NCI-H1092 treated with DMSO at 0.1 percent for 48 hours (cell line): ENCODE measurements at places on chromosomes 4 and X.
A peak's percentile ranks its signal among the peaks of the same experiment; 100 is the strongest.

DNA sequence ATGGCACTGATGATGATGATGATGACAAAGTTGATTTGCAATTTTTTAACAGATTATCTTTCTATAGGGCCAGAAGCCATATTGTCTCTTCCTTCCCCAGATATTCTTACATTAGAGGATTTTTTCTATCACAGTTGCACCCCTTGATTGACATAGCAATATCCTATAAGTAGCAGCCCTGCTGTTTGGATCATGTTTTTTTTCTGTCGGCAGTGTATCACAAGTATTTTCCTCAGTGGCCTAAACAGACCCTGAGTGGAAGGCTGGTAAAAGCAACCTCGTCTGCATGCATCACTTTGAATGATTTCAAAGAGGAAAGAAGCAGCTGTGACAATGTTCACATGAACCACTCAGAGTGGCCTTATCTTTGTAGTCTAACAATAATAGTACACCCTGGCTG, 41.0 kb downstream of the FAT4 start:
- no peak for DNase-seq

GRCh38 chrX:100652266-100652665, 8.3 kb downstream of the SRPX2 start:
- no peak for DNase-seq

DNA sequence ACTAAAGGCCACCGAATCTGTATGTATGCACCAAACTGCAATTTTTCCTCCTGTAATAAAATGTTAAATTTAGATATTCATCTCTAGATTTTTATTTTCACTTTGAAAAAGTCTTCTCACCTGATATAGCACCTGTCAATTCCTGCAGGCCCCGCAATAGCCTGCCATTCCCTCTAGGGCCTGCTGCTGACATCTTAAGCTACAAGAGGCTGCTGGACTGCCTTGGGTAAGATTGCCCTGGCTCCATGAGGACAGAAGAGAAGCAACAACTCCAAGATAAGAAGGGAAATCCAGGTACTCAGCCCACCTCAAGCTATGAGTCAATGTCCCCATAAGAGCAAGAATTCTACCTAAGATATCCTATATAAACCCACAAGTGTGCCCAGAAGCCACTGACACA, 230.2 kb upstream of the AGTR2 start:
- DNase-seq: no peak

DNA sequence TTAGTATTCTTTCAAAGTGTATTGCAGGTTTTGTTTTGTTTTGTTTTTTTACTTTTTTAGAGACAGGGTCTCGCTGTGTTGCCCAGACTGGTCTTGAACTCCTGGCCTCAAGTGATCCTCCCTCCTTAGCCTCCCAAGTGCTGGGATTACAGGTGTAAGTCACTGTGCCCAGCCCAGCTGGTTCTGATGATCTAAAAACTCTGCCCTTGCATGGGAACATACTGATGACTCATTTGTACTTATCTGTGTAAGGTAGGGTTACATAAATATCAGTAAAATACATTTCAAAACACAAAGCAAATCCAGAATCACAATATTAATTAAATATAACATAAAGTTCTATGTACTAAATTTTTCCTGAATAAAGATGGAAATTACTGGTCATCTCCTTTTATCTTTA, 7.4 kb upstream of the SLC9B1 start:
- DNase-seq: no peak

- DNase-seq: peak; percentile 70
Measured at GRCh38 chr4:8041172-8041571, 101.5 kb upstream of the AFAP1 start.

DNA sequence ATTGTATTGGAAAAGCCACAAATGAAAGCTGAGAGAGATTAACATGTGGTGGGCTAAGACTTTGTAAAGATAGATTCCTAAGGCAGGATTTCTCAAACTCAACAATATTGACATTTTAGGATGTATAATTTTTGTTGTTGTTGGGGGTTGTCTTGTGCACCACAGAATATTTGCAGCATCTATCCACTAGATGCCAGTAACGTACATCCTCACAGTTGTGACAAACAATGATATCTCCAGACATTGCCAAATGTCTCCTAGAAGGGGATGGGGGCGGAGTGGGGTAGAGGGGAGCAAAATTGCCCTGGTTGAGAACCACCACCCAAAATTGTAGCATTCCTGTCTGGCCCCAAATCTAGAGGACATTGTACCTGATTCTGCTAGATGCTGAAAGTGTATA, 14.7 kb upstream of the CBR4 start:
- peak; percentile 12 for DNase-seq

DNA sequence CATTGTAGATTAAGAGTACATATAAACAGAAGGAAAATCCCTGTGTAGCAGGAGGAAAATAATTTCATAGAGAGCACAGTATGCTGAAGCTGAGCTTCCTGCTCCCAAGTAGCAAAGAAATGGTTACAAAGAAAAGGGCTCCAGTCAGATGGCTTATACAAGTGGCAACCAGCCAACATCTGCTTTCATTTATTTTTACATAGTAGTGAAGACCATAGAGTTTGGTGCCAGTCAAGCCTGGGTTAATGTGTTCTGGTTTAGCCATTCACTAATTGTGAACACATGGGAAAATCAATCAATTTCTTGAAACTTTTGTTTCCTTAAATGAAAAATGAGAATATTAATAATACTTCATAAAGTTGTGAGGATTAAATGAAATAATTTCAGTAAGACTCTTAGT, 111.3 kb upstream of the ELOVL6 start:
- no peak for DNase-seq

GRCh38 chr4:165077034-165077578, 23.4 kb downstream of the TRIM75 start:
- no peak for DNase-seq

DNA sequence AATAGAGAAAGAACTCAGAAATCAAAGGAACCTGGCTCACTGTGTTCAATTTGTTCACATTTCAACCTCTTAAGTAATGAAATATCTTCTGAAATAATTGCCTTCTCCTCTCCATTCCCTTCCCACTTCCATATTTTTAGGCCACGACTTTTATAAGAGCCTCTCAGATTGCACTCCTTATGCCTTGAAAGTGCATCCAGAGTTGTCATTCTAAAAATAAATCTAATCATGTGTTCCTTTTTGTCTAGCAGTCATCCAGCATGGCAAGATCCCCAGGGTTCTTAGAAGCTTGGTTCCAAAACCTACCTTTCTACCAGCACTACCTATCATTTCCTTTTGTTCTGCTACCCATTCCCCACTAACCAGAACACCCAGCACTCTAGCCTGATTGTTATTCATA, 42.4 kb upstream of the RPA4 start:
- no peak for DNase-seq

DNA sequence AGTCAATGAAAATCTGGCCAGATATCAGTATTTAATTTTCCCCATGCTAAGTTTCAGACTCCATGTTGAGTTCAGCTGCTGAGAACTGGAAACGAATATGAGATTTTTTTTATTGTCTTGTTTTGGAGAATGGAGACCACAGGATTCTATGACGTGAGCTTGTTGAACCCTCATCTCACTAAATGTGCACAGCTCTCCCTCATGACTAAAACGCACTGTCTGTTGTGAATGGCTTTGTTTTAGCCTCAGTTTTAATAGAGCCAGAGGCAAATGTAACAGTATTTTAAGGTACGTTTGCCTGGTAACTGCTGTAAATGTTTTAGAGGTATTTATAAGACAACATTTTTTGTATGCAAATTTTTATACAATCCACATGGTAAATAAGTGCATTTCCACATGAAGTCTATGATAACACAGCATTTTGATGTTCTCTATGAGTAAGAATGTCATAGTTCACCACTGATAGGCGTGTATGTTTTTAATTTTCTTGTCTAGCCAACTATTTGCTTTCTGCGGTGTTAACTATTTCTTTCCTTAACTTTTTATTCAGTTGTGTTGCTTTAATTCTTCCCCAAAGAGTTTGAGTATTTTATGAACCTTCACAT, 1159.3 kb upstream of the TENM3 start:
- no peak for DNase-seq

DNA sequence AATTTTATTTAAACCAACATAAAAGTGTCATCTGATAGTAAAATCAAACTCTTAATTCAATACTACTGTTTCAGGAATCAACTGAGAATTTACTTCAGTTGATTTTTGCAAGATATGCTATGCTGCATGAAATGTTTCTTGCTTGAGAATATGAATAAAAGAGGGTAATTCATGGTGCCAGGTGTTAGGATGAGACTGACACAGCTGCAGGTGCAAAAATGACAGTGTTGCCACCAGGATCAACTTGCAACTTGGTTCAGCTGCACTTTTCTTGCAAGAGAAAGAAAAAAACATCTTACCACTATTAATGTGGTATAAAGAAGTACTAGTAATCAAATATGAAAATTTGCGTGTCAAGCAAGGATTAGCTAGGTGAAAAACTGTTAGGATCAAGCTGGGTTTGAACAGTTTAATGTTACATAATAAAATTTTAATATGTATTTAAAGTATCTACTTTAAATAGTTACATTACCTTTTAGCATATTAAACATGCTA, 49.7 kb downstream of the CHIC2 start:
- DNase-seq: no peak

- no peak for DNase-seq
Measured at GRCh38 chr4:2359591-2360395, 58.7 kb downstream of the ZFYVE28 start.

GRCh38 chr4:42531341-42532030, 125.4 kb downstream of the ATP8A1 start:
- DNase-seq: no peak

DNA sequence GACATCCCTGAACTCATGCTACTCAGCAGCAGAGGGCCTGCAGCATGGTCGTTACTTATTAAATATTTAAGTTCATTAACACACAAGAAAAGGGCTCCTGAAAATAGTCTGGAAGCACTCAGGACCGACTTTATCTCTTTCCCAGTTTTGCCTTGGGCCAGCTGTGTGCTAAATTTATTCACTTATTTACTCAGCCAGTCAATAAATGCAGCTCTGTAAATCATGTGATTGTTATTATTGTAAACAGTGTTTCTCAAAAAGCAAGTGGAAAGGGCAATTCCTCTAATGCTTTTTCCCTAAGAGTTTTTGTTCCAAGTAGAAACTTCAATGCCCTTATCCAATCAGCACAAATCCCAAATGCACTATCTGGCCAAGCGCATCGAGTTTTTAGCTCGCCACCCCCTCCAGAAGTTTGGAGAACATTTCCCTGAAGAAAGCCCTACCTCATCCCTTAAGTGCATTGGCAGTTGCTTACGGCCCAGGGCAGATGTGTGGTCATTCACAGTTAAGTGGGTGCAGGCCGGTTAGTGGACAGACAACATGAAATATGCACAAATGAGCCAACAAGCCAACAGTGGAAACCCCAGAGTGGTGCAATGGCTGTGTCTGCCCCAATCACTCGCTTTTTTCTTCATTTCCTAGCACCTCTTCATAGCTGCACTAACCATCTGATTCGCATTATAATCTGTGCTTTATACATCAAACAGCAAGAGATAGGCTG, 125.8 kb downstream of the SMIM20 start:
- no peak for DNase-seq

GRCh38 chrX:39773923-39774773, 323.6 kb downstream of the BCOR start:
- DNase-seq: no peak

- DNase-seq: no peak
Measured at GRCh38 chr4:157564218-157564617, 343.7 kb downstream of the GRIA2 start.

- DNase-seq: no peak
Measured at GRCh38 chr4:24777536-24778463, 17.6 kb upstream of the SOD3 start.

DNA sequence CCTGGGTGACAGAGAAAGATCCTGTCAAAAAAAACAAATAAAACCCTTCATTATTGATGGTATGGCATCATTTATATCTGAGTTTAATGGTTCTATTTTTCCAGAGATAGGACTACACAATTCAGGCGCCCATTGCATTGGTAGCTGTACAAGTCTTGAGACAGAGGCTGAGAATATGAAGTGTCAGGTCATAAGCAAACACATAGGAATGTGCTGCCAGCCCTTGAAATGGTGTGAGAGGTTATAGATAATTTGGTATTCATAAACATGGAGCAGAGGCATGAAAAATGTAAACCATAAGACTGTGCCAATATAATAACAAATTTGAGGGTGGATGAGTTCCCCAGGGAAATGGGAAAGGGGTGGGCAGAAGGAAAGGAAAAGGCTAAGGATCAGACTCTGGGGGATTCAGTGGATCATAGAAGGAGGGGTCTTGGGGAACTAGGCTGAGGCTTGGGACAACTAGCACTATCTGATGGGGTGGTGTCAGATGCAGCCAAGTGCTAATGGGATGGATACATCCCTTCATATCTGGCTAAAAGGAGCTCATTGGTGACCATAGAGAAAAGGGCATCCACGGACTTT, 50.8 kb downstream of the MAOA start:
- DNase-seq: no peak

GRCh38 chrX:71302461-71303213, 1.1 kb downstream of the ITGB1BP2 start:
- DNase-seq: no peak
